ENCODE measurements at places on chromosomes 16 and 17.

DNA sequence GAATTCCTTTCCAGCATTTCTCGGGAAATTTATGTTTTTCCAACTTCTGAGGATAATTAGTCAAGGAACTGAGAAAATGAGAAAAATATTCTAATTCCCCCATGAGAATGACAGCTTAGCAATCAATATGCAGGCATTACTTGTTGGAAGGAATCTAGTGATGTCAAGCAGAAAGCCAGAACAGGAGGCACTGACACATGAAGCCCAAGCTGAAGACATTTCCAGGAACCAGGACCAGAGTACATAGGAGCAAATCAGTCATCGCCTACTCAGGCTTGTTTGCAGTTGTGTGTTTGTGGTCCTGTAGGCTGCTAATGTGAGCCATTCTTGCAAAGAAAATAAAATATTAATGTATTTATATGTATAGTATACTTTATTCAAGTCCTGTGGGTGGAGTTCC, 89.7 kb downstream of the SALL1 start:
- no peak for DNase-seq

- DNase-seq, result no peak
These were observed 111.0 kb upstream of the TNRC6C start for GRCh38 chr17:77847221-77848085.

GRCh38 chr17:77316191-77316641, 175.4 kb downstream of the SEC14L1 start:
- no peak for DNase-seq

- DNase-seq, result no peak
These were observed 16.6 kb upstream of the CES1 start for GRCh38 chr16:55849536-55849935.

GRCh38 chr16:29831490-29831889, 11.2 kb downstream of the MVP start:
- DNase-seq, result no peak

DNA sequence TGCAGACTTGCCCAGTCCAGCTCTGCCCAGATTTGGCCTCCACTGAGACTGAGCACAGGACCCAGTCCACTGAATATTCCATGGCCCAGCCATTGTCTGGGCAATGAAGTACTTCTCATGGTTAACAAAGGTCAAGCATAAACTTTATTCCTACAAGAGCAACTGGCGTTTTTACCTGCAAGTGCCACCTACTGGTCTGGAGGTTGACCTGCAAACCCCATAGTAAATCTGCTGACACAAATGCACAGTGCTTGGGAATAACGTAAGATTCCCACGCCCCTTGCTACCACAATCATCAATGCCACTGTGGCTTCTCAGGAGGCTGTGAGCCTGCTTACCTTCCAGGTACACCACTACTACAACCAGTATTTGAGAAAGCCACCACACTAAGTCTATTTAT, 170.2 kb downstream of the CEP112 start:
- DNase-seq, result no peak

DNA sequence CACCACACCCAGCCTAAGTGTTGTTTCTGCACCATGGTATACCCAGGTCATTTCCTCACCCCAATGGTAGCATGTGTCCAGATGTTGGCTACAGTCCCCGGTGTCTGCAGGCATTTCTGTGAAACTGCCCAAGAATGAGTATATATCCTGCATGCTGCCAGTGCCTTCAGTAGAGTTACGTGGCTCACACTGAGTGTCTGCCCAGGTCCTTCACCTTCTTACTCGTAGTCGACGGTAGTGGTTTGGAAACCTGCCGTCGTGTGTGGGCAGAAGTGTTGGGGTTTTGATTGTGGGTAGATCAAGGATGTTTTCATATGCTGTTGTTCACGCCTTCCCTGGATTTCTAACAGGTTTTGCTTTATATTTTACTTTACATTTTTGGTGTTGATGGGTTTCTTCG, 16.8 kb downstream of the TCF25 start:
- DNase-seq, result no peak

- no peak for DNase-seq
These were observed 84.5 kb downstream of the MRM3 start for GRCh38 chr17:866568-867103.

DNA sequence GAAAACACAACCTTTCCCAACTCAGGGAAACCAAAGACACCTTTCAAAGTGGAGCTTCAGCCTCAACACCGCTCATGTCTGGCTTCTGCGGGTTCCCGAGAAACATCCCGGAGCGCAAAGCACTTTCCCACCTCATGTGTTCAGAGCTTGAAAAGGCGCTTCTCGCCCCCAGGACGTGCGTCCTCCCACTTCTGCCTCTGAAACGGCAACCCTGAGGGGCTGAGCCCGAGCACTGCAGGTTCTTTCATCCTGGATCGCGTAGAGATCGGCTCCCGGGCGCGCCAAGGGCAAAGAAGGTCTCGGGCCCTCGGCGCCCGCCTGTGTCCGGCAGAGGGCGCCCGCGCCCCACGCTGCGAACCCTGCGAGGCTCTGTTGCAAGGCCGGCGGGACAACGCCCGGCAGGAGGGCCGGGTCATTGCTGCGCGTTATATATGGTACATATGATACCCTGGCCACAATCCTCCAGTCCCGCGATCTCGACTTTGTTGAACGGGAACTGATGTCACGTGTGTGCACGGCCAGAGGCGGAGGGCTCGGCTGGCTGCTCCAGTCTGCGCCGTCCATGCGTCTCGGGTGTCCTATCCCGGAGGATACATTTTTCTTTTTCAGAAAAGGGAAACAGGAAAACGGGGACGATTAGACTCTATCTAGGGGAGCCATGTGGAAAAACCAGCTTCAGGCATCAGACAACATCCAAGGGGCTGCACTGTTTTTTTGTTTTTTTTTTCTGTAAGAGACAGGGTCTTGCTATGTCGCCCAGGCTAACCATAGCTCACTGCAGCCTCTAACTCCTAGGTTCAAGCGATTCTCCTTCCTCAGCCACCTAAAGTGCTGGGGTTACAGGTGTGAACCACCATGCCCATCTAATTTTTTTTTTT, 19.1 kb downstream of the COQ7 start:
- DNase-seq, result peak; percentile 52

DNA sequence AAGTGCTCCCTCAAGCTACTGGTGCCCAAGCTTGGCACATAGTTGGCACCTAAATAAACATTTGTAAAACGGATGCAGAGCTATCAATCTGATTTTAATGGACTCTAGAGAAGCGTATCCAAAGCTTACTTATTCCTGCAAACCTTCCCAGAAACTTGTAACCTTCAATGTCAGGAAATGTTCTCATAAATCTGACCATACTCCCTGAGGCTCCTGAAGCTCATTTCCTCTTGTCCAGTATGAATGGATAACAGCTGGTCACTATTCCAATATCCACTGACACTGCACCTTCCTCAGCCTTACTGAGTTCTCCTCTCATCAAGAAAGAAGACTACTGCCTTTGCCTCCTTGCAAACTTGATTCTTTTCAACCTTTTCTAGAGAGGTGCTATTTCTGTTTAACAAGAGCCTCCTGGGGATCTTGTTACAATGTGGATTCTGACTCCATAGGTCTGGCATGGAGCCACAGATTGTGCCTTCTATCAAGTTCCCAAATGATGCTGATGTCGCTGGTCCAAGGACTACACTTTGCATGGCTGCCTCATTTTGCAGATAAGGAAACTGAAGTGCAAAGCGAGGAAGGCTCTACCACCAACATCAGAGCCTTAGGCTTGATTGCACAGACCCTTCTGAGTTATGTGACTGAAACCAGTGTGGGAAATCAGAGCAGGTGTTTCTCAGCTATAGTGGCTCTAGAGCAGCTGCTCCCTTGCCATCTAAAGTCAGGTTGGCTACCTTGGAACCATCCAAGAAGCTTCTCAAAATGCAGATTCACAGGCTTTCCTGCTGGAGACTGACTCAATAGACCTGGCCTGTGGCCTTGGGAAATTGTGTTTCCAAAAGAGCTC, 377.8 kb downstream of the SOX9 start:
- DNase-seq, result no peak

- DNase-seq, result no peak
These were observed 9.7 kb downstream of the HPR start for GRCh38 chr16:72072514-72073342.

Measured in NCI-H1694 treated with DMSO at 0.1 percent for 48 hours (cell line).